Activated CD4-positive, CD25-positive, alpha-beta regulatory T cell (primary cell): ENCODE measurements at places on chromosomes 16 and 17.
A peak's percentile ranks its signal among the peaks of the same experiment; 100 is the strongest.

- DNase-seq, result no peak
Measured at GRCh38 chr16:54473226-54473993, 186.8 kb upstream of the IRX3 start.

DNA sequence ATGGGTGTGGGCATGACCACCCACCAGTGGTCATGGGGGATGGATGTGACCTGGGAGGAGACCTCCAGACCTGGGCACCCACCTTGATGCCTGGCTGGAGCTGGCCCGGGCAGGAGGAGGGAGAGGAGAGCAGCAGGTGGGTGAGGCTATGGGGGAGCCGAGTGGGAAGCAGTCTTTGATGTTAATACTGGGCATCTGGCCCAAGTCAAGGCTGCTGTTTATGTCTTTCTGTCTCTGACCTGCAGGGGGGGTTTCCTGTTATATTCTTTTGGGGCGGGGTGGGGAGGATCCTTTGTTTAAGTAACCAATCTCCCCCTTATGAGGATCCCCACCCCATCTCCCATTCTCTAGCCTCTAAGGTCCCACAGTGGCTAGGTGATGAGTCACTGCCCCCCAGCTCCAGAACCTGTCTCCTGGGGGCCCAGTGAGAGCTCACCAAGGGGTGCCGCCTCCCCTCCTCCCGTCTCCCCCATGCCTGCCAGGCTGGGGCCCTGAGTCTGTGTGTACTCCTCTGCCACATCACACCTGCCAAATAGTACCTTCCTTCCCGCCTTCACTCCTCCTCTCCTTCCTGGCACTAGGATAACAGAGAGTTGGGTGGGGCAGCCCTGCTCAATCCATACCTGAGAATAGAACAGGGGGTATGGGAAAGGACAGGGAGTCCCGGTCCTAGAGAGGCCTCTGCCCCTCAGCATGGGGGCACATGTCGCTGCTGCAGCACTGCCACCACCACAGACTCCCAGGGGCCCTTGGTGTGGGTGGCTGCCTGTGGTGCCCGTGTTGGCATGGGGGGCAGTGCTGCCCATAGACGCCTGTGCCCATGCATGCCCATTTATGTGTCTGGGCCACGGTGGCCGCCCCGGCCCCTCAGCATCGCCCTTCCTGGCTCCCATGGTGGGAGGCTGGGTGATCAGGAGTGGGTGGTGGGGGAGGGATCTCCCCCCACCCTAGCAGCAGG lies 7.3 kb downstream of the THRA start:
- DNase-seq, result no peak

GRCh38 chr17:52106638-52107261 lies 51.8 kb downstream of the CA10 start:
- no peak for DNase-seq

DNA sequence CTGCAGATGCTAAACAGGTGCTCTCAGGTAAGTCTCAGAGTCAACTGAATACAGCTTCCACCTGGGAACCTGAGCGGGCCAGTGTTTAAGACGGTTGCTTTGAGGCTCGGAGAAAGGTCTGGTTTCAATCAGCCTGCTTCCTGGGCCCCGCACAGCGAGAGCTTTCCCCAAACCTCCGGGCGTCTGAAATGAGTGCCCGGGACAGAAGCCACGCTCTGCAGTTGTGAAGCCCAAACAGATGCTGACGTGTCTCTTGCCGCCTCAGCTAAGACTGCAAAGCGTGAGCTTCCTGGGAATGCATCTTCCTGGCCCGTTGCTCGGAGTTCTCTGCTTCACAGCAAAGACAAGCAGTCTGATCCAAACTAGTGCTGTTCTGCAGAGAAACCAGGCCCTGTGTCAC lies 36.7 kb downstream of the PLXDC1 start:
- DNase-seq, result no peak

DNA sequence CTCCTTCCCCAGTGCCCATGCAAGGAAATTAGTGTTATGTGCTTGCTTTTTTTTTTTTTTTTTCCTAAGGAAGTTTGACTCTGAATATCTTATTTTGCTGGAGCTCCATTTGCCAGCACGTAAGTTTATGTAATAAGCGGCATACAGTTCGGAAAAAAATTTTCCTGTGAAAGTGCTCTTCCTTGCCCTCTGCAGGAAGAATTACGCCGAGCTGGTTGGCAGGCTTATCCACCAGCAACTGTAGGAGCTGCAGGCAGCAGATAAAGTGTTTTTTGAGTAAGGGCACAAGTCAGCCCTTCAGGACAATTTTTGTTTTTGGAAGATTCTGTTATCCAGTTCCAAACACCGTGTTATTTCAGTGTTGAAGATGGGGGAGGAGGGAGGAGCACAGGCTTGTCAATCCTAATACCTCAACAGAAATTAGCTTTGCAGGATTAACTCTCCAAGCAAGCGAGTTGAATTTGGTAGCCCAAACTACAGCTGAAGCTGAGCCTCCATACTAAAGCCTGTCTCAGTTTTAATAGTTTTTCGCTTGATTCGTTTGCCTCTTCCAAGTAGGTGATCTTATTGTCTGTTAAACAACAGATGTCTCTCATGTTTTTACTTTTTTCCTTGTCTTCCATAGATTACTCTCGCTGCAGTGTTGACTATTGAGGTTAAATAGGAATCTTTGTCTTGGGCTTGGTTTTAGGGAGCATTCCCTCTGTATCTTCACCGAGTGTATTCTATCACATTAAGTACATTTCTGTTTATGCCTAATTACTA lies 1.1 kb downstream of the SPECC1 start:
- no peak for DNase-seq

- no peak for DNase-seq
Measured at GRCh38 chr17:61384354-61384691, 15.3 kb upstream of the TBX2 start.

- DNase-seq, result peak; percentile 38
Measured at GRCh38 chr17:39867880-39868553, at the start of gene ZPBP2. ZPBP2 (plus strand) TSS chr17:39868202; CDS start chr17:39868355, 153 bp downstream.

DNA sequence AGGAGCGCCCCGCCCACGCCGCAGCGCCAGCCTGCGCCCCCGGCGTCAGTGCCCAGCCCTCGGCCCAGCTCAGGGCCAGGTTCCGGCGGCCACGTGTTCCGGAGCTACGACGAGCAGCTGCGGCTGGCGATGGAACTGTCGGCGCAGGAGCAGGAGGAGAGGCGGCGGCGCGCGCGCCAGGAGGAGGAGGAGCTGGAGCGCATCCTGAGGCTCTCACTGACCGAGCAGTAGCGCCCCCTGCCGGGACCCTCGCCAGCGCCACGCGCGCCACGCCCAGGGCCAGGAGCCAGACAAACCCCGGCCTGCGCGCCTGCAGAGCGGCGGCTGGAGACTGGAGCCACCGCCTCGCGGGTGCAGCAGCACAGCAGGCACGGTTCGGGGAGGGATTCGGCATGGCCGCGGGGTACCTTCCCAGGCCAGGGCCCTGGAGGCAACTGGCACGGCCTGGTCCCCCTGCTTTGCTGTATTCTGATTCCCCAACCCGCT lies 9.3 kb downstream of the CORO6 start:
- DNase-seq, result peak; percentile 91

GRCh38 chr17:36992701-36993100 lies 43.9 kb downstream of the AATF start:
- DNase-seq, result no peak

- peak; percentile 48 for DNase-seq
Measured at GRCh38 chr16:3129137-3130131, 5.4 kb upstream of the ZNF213 start.

DNA sequence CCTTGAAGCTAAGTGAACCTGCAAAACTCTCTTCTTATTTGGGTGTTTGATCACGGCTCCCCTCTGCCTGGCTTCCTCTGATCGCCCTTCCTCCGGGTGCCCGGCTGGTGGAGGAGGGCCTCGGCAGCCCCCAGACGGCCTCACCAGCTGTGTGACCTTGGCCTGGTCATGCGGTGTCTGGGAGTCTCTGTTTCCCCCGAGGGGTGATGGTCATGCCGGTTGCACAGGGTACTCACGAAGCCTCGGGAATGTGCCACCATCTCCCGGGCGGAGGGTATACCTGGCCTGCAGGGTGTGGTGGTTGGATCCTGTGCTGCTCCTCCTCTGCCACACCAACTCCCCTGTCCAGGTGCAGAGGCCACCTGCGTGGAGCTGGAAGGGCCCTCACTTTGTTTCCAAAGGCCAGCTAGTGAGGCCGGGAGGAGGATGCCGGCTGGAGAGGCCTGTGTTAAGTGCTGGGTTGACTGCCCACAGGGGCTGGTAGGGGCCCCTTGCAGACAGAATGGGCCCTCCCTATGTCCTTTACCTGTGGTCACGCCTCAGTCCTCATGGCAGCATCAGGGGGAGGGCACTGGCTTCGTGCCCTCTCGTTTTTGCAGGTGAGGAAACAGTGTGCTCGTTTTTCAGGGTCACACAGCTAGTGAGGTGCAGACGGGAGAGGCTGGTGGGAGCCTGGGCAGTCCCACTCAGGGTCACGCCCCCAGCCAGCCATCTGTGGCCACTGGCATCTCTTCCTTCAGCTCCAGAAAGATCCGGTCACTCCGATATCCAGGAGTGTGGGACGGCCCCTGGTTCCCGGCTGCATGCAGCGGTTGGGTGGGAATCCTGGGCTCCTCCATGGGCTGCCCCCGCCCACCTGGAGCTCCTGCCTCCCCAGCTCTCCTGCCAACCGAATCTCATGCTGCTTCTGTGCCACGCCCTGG lies 148.5 kb upstream of the GSE1 start:
- no peak for DNase-seq

DNA sequence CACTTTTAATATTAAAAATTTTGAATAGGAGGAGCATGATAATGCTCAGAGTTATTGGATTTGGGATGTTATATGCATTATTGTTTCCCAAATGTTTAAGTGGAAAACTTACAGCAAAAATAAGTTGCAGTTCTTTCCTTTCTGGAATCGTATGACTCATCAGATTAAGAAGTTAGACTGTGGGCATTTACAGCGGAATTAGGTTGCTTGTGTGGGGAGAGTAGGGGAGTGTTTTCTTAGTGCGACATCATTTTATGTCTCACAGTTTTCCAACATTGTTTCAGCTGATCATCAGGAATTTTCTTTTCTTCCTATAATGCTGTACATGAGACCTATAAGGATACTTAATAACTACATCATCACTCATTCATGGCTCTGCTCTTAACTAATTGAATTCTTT lies 1631.8 kb downstream of the CDH8 start:
- no peak for DNase-seq

GRCh38 chr17:38577244-38577643 lies 28.5 kb downstream of the SRCIN1 start:
- DNase-seq, result no peak

GRCh38 chr17:60086818-60087591 lies 8.3 kb upstream of the HEATR6 start:
- DNase-seq, result no peak

- no peak for DNase-seq
Measured at GRCh38 chr17:48510761-48511604, 19.8 kb downstream of the HOXB1 start.

DNA sequence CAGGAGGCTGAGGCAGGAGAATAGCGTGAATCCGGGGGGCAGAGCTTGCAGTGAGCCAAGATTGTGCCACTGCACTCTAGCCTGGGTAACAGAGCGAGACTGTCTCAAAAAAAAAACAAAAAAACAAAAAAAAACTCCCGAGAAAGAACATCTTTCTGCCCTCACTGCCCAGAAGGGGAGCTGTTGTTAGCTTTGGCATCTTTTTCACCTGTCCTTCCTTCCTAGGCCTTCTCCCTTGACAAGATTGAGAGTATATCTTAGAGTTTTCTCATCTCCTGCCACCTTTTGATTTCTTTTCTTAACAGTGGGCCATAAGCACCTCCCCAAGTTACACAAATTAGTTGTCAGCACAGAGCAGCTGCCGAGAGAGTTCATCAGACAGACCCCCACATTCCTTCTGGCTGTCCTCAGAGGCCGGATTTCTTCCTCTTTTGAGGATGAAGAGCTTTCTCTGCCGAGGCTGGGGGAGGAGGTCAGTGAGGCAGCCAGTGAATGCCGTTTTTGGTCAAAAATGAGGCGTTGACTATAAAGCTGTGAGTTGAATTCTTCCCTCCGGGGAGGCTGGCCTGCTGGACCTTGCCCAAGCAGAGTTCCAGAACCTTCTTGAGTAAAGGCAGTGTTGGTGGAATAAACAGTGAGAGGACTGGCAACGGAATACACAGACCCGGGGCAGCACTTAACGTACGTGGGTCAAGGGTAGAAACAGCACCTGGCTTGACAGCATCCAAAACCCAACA lies 127.0 kb downstream of the ABCC6 start:
- DNase-seq, result no peak

GRCh38 chr16:71758293-71758760 lies 33.8 kb upstream of the PHLPP2 start:
- no peak for DNase-seq

DNA sequence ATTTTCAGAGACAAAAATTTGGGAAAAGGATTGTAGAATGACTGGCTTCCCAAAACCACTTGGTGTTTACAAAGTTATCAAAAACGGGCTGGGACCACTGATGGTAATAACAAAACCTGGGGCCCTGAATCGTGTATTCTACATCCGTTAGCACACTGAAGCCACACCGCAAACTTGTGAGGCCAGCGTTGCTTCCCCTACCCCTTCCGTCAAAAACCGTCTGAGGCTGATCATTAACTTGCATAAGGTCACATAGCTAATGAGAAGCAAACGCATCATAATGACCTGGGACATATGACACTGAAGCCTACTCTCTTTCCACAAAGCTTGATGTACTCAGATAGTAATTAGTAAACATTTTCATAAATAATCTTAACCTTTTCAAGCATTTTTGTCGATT lies 704.3 kb downstream of the MAF start:
- DNase-seq, result no peak

GRCh38 chr17:29669266-29669665 lies 46.6 kb upstream of the CORO6 start:
- DNase-seq, result no peak

DNA sequence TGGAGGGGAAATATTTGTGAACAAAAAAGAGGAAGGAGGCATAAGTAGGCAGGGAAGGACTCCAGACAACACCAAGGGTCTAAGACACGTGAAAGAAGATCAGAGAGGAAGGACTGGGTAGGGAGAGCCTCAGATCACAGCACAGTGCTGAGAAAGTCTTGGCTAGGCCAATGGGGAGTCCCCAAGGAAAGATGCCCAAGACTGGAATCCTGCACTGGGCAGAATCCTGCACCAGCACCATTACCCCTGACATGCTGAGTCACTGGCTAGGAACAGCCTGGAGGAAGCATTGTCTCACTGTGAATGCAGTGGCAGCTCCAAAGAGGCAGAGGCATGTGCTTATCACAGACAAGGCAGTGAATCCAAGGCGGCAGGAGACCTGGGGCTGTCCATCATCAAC lies 19.2 kb downstream of the CLEC19A start:
- DNase-seq, result no peak

- no peak for DNase-seq
Measured at GRCh38 chr16:84992717-84993075, 18.6 kb downstream of the ZDHHC7 start.

GRCh38 chr17:48308581-48308980 lies 121.4 kb downstream of the SKAP1 start:
- no peak for DNase-seq

- no peak for DNase-seq
Measured at GRCh38 chr17:21283482-21284318, 811 bp upstream of the MAP2K3 start.

DNA sequence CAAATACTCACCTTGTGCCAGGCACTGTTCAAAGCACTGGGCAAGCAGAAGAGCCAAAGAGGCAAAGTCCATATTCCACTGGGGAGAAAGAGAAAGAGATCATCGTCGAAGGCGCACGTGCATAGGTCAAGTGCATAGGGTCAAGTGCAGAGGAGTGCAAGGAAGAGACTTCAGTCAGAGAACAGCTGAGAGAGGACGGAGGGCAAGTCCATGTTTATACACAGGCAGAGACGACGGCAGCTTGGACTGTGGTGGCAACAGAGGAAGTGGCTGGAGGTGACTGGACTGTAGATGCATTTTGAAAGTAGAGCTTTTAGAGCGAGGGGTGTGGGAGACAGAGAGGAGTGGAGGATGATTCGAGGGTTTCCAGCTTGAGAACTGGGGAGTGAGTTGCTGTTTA lies 74.7 kb upstream of the SDK2 start:
- no peak for DNase-seq

GRCh38 chr17:15348021-15348420 lies 6.6 kb upstream of the TEKT3 start:
- DNase-seq, result no peak
